ENCODE measurements at places on chromosomes 2 and 18. TPM values are rescaled to one million over a fixed set of nuclear protein-coding genes. Genes with fewer than 3 reads are reported as not detected.

The MAP2 gene
- total RNA-seq, result 24.7 TPM

The CYP27A1 gene
- 9.0 TPM for total RNA-seq

The RIT2 gene
- not detected for total RNA-seq

The STRADB gene
- total RNA-seq, result 18.0 TPM

The RPRM gene
- total RNA-seq, result 0.90 TPM

The CMPK2 gene
- total RNA-seq, result 3.0 TPM

The TFCP2L1 gene
- 0.29 TPM for total RNA-seq

The PPP1R1C gene
- 0.43 TPM for total RNA-seq

The MEP1B gene
- not detected for total RNA-seq

The ANKRD30B gene
- total RNA-seq, result not detected

The APLF gene
- 6.3 TPM for total RNA-seq

The CFC1 gene
- total RNA-seq, result not detected

The CNTNAP5 gene
- not detected for total RNA-seq

The HES6 gene
- total RNA-seq, result 6.9 TPM

The CRACDL gene
- total RNA-seq, result 6.8 TPM

The RPS27A gene
- 816 TPM for total RNA-seq

The XIRP2 gene
- total RNA-seq, result 0.42 TPM

The NAPG gene
- 29.4 TPM for total RNA-seq

The DNER gene
- total RNA-seq, result 0.67 TPM

The ASB18 gene
- not detected for total RNA-seq

The ERFE gene
- 2.3 TPM for total RNA-seq

The GAREM2 gene
- 6.9 TPM for total RNA-seq

The RESP18 gene
- not detected for total RNA-seq

The DAPL1 gene
- total RNA-seq, result not detected

The C2orf72 gene
- 0.24 TPM for total RNA-seq

The CAPN14 gene
- total RNA-seq, result 0.09 TPM

The MROH2A gene
- not detected for total RNA-seq

The CNNM3 gene
- 8.0 TPM for total RNA-seq

The TNFAIP6 gene
- 2.4 TPM for total RNA-seq

The DPYSL5 gene
- not detected for total RNA-seq

The ANKRD29 gene
- 24.2 TPM for total RNA-seq

The NBAS gene
- total RNA-seq, result 38.1 TPM

The ADGRF3 gene
- total RNA-seq, result not detected

The MRO gene
- 2.3 TPM for total RNA-seq

The LBX2 gene
- total RNA-seq, result not detected

The NR4A2 gene
- 7.8 TPM for total RNA-seq

The ALPI gene
- not detected for total RNA-seq

The MYCN gene
- 1.1 TPM for total RNA-seq

The IL1B gene
- 1.0 TPM for total RNA-seq

The SCN9A gene
- 5.7 TPM for total RNA-seq

The TEKT4 gene
- not detected for total RNA-seq
